ENCODE measurements at places on chromosomes 2 and 18.

- no peak for DNase-seq
These were observed 85.2 kb downstream of the GLI2 start for GRCh38 chr2:120820953-120821279.

DNA sequence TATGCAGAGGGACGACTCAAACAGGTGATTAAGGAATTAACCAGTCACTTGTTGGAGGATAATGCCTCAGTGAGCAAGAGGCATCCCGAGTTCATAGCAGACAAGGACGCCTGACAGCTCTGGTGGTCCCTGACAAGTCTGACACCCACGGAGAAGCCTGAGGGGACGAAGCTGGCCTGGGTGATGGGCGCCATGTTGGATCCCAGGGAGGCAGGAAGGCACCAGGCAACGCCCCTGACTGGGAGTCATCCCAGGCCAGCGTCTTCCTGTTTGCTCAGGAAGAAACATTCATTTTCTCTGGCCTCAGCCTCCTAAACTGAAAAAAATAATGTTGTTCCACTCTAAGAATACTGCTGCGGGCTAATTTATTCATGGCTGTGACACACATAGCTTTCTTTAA lies 92.1 kb upstream of the ATP8B1 start:
- DNase-seq, result no peak

GRCh38 chr2:232142049-232142448 lies 180.5 kb downstream of the DIS3L2 start:
- DNase-seq, result no peak

DNA sequence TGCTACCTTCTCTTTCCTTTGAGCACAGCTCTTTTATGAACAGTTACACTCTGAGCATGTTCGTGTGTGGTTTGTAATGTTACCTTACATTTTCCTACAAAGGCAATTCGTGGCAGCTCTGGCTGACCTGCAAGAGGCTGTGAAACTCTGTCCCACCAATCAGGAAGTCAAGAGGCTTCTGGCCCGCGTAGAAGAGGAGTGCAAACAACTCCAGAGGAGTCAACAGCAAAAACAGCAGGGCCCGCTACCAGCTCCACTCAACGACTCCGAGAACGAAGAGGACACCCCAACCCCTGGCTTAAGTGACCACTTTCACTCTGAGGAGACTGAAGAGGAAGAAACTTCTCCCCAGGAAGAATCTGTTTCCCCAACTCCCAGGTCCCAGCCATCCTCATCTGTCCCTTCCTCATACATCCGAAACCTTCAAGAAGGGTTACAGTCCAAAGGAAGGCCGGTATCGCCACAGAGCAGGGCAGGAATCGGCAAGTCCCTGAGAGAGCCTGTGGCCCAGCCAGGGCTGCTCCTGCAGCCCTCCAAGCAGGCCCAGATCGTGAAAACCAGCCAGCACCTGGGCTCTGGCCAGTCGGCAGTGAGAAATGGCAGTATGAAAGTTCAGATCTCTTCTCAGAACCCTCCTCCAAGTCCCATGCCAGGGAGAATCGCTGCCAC lies 56.9 kb downstream of the WDSUB1 start:
- DNase-seq, result no peak

GRCh38 chr2:60410456-60411146 lies 142.9 kb downstream of the BCL11A start:
- no peak for DNase-seq

GRCh38 chr2:17910980-17911379 lies 32.5 kb downstream of the KCNS3 start:
- DNase-seq, result no peak

GRCh38 chr2:179861416-179862067 lies at the start of gene ZNF385B:
ZNF385B (minus strand) TSS chr2:179861612.
- DNase-seq, result no peak

Data from activated effector memory CD4-positive, alpha-beta T cell treated with anti-CD3 and anti-CD28 coated beads, Interleukin-2, amount 50 U/mL, for 16 hours (primary cell).